Activated naive CD8-positive, alpha-beta T cell treated with anti-CD3 and anti-CD28 coated beads, Interleukin-2, amount 50 U/mL, for 16 hours (primary cell): ENCODE measurements at places on chromosomes 2 and 18.
A peak's percentile ranks its signal among the peaks of the same experiment; 100 is the strongest.

GRCh38 chr2:61179701-61180639, 18.0 kb downstream of the C2orf74 start:
- no peak for DNase-seq

DNA sequence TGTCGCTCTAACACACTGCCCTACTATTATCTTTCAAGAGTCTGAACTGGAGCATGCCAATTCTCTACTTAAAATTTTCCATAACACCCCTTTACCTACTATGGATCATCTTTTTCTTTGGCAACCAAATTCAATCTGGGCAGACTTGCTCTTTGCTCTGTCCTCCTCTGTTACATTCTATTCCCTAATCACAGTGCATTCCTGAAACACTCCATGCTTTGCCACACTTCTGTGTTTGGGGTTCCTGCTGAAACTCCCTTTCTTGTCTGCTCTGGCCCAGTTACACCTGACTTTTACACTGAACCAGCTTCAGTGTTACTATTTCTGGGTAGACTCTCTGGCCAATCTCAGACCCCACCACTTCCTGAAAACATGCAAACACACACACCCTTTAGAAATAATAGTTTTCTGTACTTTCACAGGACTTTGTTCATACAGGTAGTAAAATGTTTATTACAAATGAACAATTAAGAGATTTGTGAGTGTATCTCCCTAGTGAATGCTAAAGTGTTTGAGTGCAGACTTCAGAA, 119.9 kb upstream of the DCC start:
- DNase-seq: no peak

DNA sequence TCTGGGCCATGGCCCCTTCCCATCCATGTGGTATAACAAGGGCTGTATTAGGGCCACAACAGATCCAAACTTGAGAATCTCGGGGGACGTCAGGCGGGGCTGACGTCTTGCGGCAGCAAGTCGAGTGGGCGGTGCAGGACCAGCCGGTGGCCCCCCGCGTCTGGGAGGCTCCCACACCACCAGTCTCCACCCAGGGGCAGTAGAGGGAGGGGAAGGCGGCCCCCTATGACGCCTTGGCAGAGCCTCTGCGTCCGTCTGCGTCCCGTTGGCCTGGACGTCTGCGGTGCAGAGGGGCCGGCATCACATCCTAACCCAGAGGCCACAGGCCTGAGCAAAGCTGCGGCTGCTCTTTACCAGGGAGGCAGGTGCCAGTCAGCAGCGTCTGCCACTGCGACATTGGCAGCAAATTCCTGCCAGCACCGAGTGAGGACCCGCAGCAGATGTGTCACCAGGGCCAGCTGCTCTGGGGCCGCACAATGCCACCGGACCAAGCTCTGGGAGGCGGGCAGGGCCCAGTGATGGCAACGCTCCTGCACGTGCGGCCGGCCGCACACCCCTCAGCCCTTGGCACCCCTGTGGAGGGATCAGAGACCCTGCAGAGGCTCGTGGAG, 73.8 kb downstream of the KCNG2 start:
- DNase-seq: no peak

DNA sequence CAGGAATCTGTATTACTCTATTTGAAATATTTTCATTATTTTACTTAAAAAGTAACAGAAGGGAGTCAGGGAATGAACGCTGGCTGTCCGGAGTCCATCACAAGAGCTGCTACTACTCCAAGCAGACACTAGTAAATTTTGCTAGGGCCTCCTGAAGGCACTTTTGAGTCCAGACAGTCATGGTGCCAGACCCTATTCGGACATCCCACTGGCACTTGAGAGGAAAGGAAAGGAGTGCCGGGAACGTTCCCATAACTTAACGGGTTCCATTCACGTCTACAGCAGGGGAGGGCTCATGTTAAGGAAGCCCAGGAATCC, 563 bp upstream of the GMCL1 start:
- DNase-seq: no peak

GRCh38 chr2:101398116-101398821, 11.0 kb upstream of the CREG2 start:
- no peak for DNase-seq

DNA sequence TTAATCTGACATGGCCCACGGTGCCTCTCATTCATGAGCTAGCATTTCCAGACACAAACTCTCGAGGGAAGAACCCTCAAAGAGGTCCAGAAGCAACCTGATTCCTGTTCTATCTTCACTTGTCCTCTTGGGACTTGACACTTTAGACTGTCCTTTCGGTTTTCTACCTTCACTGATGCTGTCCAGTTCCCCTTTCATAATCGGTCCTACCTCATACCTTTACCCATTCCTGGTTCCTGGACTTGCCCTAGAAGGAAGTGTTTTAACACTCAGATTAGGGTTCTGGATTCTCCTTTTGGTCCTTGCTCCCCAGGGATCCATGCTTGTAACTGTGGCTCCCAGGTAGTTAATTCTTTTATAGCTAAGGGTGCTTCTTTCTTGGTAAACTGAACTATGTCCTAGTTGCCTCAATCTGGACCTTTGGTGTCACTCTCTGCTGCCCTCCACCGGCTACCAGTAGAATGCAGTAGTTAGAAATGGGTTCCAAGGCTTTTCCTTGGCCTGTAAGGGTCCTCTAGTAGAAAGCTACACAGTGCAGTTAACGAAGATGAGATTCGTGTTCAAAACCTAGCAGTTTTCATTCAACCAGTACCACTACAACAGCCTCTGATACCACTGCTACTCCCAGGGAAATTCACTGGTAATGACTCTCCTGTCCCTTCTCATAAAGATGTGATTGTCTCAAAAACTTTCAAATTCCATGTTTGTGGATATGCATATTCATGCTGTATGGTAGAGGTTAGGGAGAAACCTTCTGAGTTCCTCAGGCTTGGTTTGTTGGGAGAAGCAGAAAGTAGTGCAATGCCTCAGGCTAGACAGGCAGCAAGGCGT, 178.1 kb upstream of the CYP26B1 start:
- DNase-seq: no peak

- DNase-seq: no peak
These were observed 12.0 kb downstream of the ALPG start for GRCh38 chr2:232418466-232419244.

- no peak for DNase-seq
These were observed 5.3 kb upstream of the DLX1 start for GRCh38 chr2:172079838-172080640.

DNA sequence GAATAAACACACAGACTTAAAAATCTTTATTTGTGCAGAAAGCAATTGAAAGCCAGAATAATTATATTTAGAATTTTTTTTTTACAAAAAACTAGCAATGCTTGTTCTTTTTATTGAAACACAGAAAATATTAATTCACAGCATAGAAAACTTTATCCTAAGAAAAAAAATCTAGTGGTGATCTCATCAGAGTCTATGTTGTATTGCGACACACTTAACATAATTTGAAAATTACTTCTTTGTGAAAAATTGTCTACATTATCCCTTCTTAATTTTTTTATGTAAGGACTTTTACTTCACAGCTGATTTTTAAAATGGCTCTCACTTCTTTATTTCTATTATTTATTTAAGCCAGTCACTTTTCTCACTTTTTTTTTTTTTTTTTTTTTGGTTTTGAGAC, 103.4 kb downstream of the LDLRAD4 start:
- no peak for DNase-seq

DNA sequence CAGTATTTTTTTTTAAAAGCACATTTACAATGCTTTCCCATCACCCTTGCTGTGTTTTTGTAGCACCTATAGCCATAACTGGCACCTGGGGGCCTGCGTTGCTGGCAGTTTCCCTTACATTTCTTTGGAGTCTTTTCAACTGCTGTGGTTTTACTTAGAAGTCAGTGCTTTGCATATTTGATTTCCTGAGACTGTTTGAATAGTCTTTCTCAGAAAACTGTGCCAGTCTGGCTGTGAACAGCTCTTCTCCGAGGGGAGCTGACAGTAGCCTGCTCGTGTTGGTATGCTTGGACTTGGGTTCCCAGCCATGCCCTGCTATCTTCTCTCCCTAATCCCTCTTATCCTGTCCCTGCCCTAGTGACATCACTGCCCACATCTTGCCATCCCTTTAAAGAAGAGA, 81.5 kb downstream of the DPP4 start:
- DNase-seq: peak; percentile 26

GRCh38 chr2:144183727-144184126, 336.2 kb downstream of the ZEB2 start:
- peak; percentile 36 for DNase-seq

GRCh38 chr18:76169733-76170132, 325.3 kb downstream of the ZNF516 start:
- no peak for DNase-seq

GRCh38 chr2:64704161-64704560, 50.4 kb upstream of the SERTAD2 start:
- DNase-seq: no peak

- no peak for DNase-seq
These were observed 111.4 kb downstream of the NFATC1 start for GRCh38 chr18:79507076-79507545.

DNA sequence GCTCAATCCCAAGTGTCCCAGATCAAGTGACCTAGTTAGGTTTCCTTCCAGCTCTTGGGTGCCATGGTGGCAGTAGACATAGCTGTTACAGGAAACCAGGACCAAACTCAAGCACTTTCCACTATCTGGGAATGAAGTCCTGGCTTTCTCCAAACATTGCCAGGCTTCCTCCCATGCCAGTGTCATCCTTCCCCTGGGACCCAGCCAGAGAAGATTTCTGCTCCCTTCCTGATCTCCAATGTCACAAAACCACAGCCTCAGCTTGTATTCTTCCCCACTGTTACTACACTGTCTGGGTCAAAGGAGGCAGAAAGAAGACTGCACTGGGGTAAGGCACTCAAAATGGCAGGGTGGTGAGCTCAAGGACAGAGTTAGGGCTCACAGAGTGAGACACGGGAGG, 347.1 kb downstream of the TNS1 start:
- DNase-seq: no peak

GRCh38 chr2:137525132-137525531, 439.1 kb upstream of the HNMT start:
- DNase-seq: no peak

GRCh38 chr2:100833331-100833730, 13.4 kb downstream of the NPAS2 start:
- no peak for DNase-seq

GRCh38 chr18:5466256-5466655, 77.5 kb downstream of the EPB41L3 start:
- no peak for DNase-seq

DNA sequence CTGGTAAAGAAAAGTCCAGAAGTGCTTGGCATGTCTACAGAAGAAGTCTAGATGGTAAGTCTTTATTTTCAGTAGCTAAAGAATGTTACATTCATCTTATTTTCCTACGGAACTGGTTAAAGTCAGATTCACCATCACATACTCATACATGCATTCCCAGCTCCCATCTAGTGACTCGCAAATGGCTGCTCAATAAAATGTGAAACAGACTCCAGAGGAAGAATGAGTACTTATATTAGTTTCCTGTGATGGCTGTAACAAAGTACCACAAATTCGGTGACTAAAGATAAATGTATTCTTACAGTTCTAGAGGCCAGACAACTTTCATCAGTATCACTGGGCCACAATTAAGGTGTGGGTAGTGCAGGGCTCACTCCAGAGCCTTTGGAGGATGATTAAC, 797.2 kb downstream of the SATB2 start:
- no peak for DNase-seq

GRCh38 chr2:189375842-189376241, 65.4 kb upstream of the WDR75 start:
- DNase-seq: no peak

- DNase-seq: no peak
These were observed 275.3 kb downstream of the KCNS3 start for GRCh38 chr2:18153741-18154140.

DNA sequence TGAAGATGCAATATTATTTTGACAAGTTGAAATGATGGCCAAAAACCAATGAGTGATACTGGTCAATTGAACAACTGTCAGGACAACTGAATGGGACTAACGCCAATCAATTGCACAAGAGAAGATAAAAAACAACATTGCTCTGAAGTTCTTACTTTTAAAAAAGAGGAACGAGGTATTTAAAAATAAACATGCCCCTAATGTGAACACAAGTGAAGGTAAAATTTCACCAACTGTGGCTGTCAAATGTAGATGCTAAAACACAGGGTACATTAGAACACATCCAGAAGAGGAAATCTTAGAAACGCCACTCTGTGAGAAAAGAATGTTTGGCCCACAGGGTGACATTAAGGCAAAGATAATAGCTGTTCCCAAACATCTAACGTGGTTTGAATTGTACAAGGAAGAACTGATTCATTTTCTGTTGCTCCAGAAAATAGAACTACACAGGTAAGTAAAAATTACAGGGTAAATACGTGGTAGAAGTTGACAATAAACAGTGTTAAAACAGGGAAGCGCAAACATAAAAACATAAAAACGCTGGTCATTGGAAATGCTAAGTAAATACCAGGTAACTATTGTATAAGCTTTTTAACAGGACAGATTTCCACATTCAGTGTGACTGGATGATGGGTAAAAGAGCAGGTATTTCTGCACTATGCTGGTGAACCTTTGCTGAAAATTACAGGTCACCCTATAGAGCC, 20.3 kb downstream of the LONRF2 start:
- no peak for DNase-seq

- DNase-seq: no peak
These were observed 300.0 kb downstream of the XIRP2 start for GRCh38 chr2:167187978-167188967.

- peak; percentile 56 for DNase-seq
These were observed 923 bp downstream of the FIGLA start for GRCh38 chr2:70789304-70790135.

- DNase-seq: no peak
These were observed 359.8 kb upstream of the SETBP1 start for GRCh38 chr18:44320619-44321460.

- DNase-seq: no peak
These were observed 414.7 kb downstream of the LRATD1 start for GRCh38 chr2:15047184-15047583.

GRCh38 chr2:205858881-205859441, 176.7 kb downstream of the NRP2 start:
- DNase-seq: no peak

DNA sequence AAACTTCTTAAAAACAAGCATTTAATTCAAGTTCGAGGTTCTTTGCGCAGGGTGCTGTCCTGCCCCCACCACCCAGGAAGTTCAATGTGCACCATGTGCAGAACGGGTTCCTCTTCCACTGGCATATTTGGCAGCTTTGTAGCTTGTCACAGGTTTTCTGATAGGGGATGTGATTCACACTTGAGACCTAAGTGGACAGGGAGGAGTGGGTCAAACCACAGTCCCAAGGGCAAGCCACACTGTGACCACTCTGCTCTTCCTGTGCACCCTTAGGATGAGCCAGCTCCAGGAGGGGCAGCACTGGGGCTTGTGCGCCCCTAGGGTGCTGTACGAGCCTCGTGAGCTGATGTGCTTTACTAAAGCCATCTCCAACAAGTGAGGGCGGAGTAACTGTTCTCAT, 82.5 kb downstream of the TGFA start:
- no peak for DNase-seq

- DNase-seq: no peak
These were observed 94.4 kb upstream of the LDAH start for GRCh38 chr2:20917287-20917660.

- DNase-seq: no peak
These were observed 47.4 kb downstream of the ITGB1BP1 start for GRCh38 chr2:9375857-9376428.
